ENCODE measurements at places on chromosomes 7 and 10. TPM values are rescaled to one million over a fixed set of nuclear protein-coding genes. Genes with fewer than 3 reads are reported as not detected.

The MYO1G gene
- 0.17 TPM for total RNA-seq

The SORCS3 gene
- total RNA-seq: not detected

The TSPAN14 gene
- total RNA-seq: 102 TPM

The STEAP1B gene
- total RNA-seq: 2.9 TPM

The GPR146 gene
- total RNA-seq: 24.7 TPM

The FEZF1 gene
- total RNA-seq: not detected

The SPDYE6 gene
- not detected for total RNA-seq

The C10orf53 gene
- total RNA-seq: not detected

The ITPRID1 gene
- total RNA-seq: not detected

The CPA2 gene
- total RNA-seq: not detected

The GNGT1 gene
- not detected for total RNA-seq

The SLC26A3 gene
- total RNA-seq: not detected

The PAPSS2 gene
- total RNA-seq: 218 TPM
